ENCODE measurements at places on chromosomes 7 and 10. TPM values are rescaled to one million over a fixed set of nuclear protein-coding genes. Genes with fewer than 3 reads are reported as not detected.
A peak's percentile ranks its signal among the peaks of the same experiment; 100 is the strongest.

ENTPD1 gene
- total RNA-seq: 0.37 TPM

LRGUK gene
- 1.0 TPM for total RNA-seq

SHH gene
- not detected for total RNA-seq

KCNMA1 gene
- total RNA-seq: 0.93 TPM

DNA sequence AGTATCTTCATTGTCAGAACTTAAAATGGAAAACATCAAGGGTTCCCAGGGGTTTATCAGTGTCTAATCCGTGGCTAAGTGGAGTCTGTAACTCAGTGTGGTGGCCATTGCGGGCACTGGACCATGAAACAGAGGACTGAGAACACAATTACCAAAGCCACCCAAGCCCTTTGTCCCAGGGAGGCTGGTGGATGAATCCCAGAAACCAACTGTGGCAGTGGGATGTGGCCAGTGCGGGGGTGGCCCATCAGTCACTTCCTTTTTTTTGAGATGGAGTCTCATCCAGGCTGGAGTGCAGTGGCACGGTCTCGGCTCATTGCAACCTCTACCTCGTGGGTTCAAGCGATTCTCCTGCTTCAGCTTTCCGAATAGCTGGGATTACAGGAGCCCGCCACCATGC is 61.8 kb downstream of the TACC2 start:
- H3K27me3 ChIP-seq: no peaks in the 10 kb centered on the region
- no peak overlapping the region for H3K4me3 ChIP-seq
- H3K36me3 ChIP-seq: peaks cover 5% of the 10 kb centered on the region
- no peak overlapping the region for H3K27ac ChIP-seq
- peaks cover 38% of the 10 kb centered on the region for H3K4me1 ChIP-seq
- DNase-seq: no peak

GRCh38 chr10:68606918-68607317 is 46.8 kb downstream of the TET1 start:
- no peak overlapping the region for H3K27ac ChIP-seq
- H3K27me3 ChIP-seq: no peaks in the 10 kb centered on the region
- H3K4me1 ChIP-seq: peaks cover 6% of the 10 kb centered on the region

DNA sequence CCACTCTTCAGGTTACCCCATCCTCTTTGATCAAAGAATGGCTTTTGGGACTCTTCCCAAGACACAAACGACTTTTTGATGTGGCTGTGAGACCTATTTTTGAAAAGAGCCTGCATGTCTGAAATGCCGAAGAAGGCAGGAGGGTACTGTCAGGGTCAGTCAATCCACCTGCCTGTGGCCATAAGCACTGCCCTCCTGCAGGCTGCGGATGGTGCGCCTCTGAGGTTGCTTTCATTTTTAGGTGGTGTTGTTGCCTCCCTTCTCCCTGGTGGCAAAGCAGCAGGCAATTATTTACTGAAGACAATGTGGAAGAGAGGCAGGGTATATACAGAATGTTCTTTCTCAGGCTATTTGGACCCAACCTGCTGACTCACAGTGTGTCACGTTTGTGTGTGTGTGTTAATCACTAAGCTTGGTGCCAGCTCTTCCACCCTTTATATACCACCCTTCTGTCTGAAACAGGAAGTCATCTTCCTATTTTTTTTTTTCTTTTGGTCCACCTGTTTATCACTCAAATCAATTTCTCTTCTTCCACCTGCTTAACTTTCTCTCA is 1421.2 kb upstream of the CELF2 start:
- no peaks in the 10 kb centered on the region for H3K4me1 ChIP-seq
- no peaks in the 10 kb centered on the region for H3K36me3 ChIP-seq
- no peaks in the 10 kb centered on the region for H3K27me3 ChIP-seq
- DNase-seq: no peak

- H3K36me3 ChIP-seq: no peaks in the 10 kb centered on the region
- no peaks in the 10 kb centered on the region for H3K4me1 ChIP-seq
These were observed 11.1 kb upstream of the TARP start for GRCh38 chr7:38284553-38284952.

- H3K27ac ChIP-seq: no peak overlapping the region
- DNase-seq: no peak
- peaks cover 38% of the 10 kb centered on the region for H3K4me1 ChIP-seq
- H3K36me3 ChIP-seq: peaks cover 4% of the 10 kb centered on the region
These were observed 93.2 kb downstream of the ZRANB1 start for GRCh38 chr10:125035136-125035535.

DNA sequence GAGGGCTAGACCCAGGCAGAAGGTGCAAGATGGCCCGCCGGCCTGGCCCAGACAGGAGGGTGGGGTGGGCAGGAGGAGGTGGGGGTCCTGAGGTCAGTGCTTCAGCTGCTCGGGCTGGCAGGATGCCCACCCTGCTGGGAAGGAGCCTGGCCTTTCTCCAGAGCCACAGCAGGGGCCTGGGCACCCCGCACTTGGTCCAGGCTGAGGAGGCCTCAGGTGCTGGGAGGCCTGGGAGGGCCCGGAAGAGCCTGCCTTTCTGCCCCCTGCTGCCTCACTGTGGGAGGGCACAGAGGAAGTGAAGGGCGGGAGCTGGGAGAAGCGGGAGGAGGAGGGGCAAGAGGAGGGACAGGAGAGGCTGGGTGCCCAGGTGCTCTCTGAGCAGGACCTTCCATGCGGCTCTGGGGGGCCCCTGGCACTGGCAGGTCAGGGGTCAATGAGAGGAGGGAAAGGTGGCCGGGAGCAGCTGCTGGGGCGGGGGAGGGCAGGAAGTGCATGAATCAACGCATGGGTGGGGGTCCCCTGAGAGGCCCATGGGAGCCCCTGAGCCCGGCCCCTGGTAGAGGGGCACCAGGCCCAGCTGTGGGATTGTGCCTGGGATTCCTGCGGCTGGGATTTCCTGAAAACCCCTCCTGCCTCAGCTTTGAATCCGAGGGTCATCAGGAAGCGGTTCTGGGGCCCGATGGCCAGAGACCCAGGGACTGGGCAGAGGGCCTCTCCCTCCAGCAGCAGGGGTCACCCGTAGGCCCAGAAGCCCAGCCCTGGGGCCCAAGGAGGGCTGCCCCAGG is 49.9 kb downstream of the PWWP2B start:
- H3K36me3 ChIP-seq: no peaks in the 10 kb centered on the region
- peak overlapping the region; percentile 88 for H3K27ac ChIP-seq
- no peaks in the 10 kb centered on the region for H3K27me3 ChIP-seq
- H3K4me1 ChIP-seq: peaks cover 17% of the 10 kb centered on the region

Measured in neural crest cell (in vitro differentiated cells).